ENCODE measurements at places on chromosomes 4 and X. TPM values are rescaled to one million over a fixed set of nuclear protein-coding genes. Genes with fewer than 3 reads are reported as not detected.

Gene CXorf49
- not detected for total RNA-seq

DNA sequence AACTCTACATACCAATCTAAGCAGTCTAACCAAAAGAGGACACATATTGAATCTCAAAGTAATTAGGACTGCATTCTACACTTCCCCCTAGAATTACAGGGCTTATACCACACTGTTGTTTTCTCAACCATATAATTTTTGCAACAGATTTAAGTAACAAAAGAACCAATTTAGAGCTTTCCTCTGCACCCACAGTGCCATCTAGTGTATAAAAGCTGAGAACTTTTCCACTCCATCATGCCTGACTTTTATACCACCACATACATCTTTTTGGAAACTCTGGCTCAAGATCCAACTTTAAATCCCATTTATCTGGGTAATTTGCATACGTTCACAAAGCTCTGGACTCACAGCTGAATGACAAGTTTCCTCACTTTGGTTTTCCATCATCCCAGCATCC, 99.5 kb downstream of the EFHC2 start:
- no peaks in the 10 kb centered on the region for H3K27me3 ChIP-seq
- no peaks in the 10 kb centered on the region for H3K36me3 ChIP-seq
- no peak overlapping the region for H3K27ac ChIP-seq
- DNase-seq = no peak

DNA sequence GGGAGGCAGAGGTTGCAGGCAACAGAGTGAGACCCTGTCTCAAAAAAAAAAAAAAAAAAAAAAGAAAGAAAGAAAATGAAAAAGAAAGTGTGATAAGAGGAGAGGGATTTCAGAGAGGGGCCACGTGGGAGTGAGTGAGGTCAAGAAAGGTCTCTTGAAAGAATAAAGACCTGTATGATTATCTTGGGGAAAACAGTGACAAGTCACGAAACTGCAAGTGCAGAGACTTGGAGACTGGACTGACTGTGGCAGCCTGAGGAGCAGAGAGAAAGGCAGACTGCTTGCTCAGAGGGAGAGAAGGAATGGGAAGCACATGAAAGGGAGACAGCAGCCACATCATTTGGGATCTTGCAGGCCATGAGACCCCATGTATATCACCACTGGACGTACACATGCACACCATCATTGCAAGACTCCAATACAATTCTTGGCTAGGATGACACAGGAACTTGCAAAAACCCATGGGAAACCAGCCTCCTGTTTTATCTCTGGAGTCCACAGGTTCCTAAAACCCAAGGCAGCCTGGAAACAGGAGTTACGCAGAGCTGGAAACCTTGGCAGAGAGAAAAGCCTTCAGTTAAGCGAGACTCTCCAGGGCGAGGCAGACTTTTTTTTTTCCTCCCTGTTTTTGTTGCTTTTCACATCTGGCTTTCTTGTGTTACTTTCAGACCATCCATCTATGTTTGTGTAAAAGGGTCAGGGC, 207.0 kb upstream of the TBL1X start:
- H3K4me3 ChIP-seq = no peak overlapping the region
- H3K27me3 ChIP-seq = no peaks in the 10 kb centered on the region
- no peaks in the 10 kb centered on the region for H3K36me3 ChIP-seq
- no peaks in the 10 kb centered on the region for H3K4me1 ChIP-seq
- DNase-seq = no peak

Gene GEMIN8
- total RNA-seq = 12.1 TPM
